Vagina (tissue), 2 donors: ENCODE measurements at places on chromosomes 3 and 15. TPM values are rescaled to one million over a fixed set of nuclear protein-coding genes. Genes with fewer than 3 reads are reported as not detected.

DNA sequence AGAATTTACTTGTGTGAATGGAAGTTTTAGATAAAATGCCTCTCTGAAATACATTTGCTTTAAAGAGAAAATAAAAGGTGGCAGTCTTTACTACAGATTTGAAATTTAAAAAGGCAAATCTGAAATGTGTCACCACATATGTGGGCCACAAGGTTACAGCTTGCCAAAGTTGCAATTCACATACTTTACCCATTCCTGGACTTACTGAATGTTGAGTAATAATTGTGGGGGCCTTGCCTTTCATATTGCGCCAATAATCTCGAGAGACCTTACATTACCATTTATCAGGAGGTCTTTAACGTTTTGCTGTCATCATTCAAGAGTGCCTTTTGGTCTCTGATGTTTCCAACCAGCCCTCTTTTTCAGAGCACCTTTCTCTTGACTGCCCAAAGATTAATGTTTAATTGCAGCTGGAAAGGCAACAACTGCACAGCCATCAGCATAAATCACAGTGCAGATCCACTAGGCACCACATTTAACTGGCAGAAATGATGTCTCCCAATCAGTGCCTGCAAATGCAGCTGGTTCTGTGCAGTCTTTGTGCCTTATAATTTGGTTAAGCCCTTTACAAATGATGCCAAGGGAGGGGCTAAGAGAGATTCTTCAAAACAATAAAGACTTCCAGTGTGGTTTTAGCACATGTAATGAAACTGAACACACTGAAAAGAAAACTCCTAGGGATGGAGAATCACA is 206.8 kb downstream of the MAGI1 start:
- no peak overlapping the region for H3K4me3 ChIP-seq
- H3K27me3 ChIP-seq: no peaks in the 10 kb centered on the region
- H3K36me3 ChIP-seq: no peaks in the 10 kb centered on the region
- DNase-seq: no peak

The LIPH gene
- total RNA-seq: 2.7 TPM

The GPR62 gene
- total RNA-seq: not detected

DNA sequence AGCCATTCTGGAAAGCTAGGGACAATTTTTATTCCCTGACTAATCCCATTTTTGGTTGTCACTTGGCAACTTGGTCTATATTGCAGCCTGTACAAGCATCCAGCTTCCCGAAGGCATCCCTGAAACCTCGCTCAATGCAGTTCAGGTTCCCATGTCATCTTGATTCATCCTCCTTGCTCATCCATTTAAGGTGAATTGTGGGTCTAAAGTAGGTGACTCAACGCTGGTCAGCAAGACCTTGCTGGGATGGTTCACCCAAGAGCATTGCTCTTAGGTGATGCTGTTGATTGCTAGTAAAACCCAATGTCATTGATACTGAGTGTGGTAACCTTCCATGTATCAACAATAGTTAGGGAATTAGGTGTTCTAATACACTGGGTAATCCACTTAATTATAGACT is 13.1 kb upstream of the RAB8B start:
- H3K4me3 ChIP-seq: no peak overlapping the region
- H3K4me1 ChIP-seq: no peaks in the 10 kb centered on the region
- no peak overlapping the region for H3K27ac ChIP-seq
- H3K36me3 ChIP-seq: no peaks in the 10 kb centered on the region

The SEMA5B gene
- total RNA-seq: 0.25 TPM

- H3K4me3 ChIP-seq: no peak overlapping the region
- H3K36me3 ChIP-seq: no peaks in the 10 kb centered on the region
- no peaks in the 10 kb centered on the region for H3K27me3 ChIP-seq
- no peak for DNase-seq
Observed at GRCh38 chr15:51356983-51357382, 15.5 kb downstream of the GLDN start.

The SH3GL3 gene
- 3.9 TPM for total RNA-seq

- peak overlapping the region; percentile 14 for H3K4me3 ChIP-seq
- H3K27ac ChIP-seq: peak overlapping the region; percentile 43
- peaks cover 30% of the 10 kb centered on the region for H3K4me1 ChIP-seq
- no peaks in the 10 kb centered on the region for H3K27me3 ChIP-seq
- no peak for DNase-seq
Observed at GRCh38 chr3:71681224-71681668, 44.0 kb downstream of the EIF4E3 start.

DNA sequence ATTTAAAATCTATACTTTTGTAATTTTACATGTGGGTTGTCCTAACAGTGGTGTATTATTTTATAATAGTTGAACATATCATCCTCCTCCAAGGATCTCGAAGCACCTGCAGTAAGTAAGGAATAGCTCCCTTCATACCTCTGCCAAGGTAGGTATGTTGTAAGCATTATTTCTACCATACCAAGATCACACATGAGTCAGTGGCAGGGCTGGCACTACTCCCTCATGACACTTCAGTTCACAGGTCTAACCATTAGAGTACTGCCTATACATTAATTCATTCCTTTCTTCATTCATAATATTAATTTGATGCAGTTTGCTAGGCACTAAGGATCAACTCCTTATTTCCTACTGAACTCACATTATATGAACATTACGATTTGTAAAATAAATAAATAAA is 11.9 kb upstream of the LEKR1 start:
- no peak for DNase-seq
- peaks cover 22% of the 10 kb centered on the region for H3K4me1 ChIP-seq
- H3K27ac ChIP-seq: no peak overlapping the region
- H3K27me3 ChIP-seq: no peaks in the 10 kb centered on the region

DNA sequence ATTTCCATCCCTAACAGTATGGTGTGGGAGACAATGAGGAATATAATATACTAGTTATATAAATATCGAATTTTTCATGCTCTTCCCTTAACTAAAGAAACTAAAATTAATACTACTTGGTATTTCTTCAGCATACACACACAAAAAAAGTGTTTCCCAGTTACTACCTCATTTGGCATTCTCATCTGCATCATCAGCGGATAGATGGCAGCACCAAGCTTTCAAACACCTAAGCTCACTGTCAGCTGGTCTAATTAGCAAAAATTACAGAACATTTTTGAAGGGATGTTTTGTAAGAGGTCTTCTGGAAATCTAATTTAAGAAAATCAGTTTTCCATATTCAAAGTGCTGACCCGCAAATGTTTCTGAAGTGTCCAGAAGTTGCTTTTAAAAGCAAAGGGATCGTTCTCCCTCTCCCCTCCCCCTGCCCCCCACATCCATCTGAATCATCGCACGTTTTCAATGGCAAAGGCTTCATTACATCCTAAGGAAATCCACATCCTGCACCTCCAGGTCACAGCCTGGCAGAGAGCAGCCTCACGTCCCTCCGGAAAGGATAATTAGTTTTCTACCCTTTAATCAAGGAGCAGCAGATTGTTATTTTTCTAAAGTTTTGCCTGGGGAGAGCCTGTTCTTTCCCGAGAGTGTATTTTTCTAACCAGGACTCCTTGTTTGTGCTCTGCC is 86.1 kb upstream of the SPATA12 start:
- no peak overlapping the region for H3K4me3 ChIP-seq
- H3K36me3 ChIP-seq: no peaks in the 10 kb centered on the region
- H3K27ac ChIP-seq: no peak overlapping the region
- DNase-seq: no peak
- no peaks in the 10 kb centered on the region for H3K27me3 ChIP-seq

The TAGLN3 gene
- total RNA-seq: 3.9 TPM

DNA sequence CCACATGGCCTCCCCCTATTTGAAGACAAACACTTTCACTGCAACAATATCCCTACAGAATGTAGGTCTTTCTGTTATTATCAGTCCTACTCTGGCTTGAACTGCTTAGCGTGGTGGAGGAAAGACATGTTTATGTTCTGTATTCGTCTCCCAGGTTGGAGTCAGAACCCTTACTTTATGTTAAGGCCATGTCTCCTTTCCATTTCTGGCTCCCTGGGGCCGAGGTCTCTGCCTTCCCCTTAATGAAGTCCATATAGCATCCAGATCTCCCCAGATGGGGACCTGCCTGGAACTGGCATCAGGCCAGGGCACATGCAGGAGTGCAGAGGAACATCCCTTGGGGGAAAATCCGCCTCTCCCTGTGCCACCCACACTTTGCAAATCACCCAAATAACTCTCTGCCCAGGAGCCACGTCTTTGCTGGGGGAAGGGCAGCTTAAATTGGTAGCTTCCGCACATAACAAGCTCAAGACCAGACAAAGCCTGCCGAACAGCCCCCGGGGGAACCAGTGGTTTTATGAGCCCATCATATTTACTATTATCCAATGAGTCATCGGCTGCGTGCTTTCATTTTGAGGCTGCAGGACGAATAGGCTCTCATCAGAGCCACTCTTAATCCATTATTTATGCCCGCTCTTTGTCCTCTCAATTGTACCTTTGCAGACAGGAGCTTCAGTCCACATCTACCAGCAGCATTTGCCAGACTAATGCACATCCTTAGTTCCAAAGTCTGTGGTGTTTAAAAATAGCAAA is 237.0 kb downstream of the UACA start:
- peak overlapping the region; percentile 4 for H3K4me3 ChIP-seq
- peaks cover 21% of the 10 kb centered on the region for H3K4me1 ChIP-seq
- H3K36me3 ChIP-seq: no peaks in the 10 kb centered on the region
- H3K27me3 ChIP-seq: no peaks in the 10 kb centered on the region

The PPP1R14D gene
- not detected for total RNA-seq

The ARNT2 gene
- total RNA-seq: 8.1 TPM

- no peak for DNase-seq
- H3K4me3 ChIP-seq: no peak overlapping the region
- H3K27ac ChIP-seq: no peak overlapping the region
- no peaks in the 10 kb centered on the region for H3K36me3 ChIP-seq
- H3K27me3 ChIP-seq: no peaks in the 10 kb centered on the region
- H3K4me1 ChIP-seq: no peaks in the 10 kb centered on the region
Observed at GRCh38 chr3:10305331-10305902, 12.7 kb upstream of the GHRL start.

DNA sequence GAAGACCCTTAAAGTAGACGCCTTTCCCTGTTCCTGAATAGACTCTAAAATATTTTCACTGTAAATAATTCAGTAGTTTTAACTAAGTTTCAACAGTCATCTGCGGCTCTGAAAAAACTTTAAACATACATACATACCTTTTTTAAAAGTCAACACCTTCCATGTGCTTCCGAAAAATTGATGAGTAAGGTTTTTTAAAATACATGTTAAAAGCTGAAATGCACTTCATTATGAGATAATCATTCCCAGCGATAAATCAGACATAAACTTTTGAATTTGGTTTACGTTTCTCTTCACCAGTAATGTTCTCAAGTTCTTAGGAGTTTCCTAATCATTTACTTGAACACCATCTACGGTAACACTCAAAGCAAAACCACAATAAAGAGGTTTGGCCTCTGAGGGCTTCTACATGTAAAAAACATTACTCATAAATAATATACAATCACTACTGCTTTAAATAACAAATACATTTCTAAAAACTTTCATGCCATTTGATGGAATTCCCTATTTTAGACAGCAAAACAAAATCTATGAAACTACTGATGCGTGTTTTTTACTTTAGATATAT is 403.5 kb downstream of the SHQ1 start:
- peaks cover 60% of the 10 kb centered on the region for H3K4me1 ChIP-seq
- DNase-seq: no peak
- peak overlapping the region; percentile 73 for H3K4me3 ChIP-seq

DNA sequence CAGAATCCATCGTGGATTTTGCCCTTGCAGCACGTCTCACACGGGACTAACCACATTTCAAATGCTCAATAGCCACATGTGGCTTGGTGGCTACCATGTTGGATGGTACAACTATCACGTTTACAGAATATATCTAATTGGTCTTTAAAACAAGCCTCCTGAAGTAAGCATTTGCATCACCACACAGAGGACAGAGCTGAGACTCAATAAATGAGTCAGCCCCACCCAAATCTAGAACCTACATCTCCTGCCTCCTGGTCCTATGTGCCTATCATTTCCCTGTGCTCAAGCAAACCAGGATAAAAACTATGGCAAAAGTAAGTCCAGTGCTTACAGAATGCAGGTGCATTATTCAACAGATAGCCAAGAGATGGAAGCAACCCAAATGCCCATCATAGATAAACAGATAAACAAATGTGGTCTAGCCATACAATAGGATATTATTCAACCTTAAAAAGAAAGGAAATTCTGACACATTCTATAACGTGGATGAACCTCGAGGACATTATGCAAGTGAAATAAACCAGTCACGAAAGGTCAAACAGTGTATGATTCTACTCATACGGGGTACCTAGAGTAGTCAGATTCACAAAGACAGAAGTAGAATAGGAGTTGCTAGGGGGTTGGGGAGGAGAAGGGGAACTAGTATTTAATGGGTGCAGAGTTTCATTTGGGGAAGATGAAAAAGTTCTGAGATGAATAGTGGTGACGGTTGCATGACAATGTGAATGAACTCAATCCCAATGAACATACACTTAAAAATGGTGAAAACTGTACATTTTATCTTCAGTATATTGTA is 43.9 kb downstream of the SRGAP3 start:
- H3K27ac ChIP-seq: no peak overlapping the region
- H3K4me3 ChIP-seq: no peak overlapping the region
- H3K36me3 ChIP-seq: no peaks in the 10 kb centered on the region
- no peak for DNase-seq
- no peaks in the 10 kb centered on the region for H3K27me3 ChIP-seq

- H3K27ac ChIP-seq: no peak overlapping the region
- no peak for DNase-seq
- peaks cover 5% of the 10 kb centered on the region for H3K4me1 ChIP-seq
- no peaks in the 10 kb centered on the region for H3K27me3 ChIP-seq
Observed at GRCh38 chr3:176696816-176697215, 500.5 kb downstream of the TBL1XR1 start.

The GOLGA6L10 gene
- 3.4 TPM for total RNA-seq
